ENCODE measurements at places on chromosomes 2 and 18.

DNA sequence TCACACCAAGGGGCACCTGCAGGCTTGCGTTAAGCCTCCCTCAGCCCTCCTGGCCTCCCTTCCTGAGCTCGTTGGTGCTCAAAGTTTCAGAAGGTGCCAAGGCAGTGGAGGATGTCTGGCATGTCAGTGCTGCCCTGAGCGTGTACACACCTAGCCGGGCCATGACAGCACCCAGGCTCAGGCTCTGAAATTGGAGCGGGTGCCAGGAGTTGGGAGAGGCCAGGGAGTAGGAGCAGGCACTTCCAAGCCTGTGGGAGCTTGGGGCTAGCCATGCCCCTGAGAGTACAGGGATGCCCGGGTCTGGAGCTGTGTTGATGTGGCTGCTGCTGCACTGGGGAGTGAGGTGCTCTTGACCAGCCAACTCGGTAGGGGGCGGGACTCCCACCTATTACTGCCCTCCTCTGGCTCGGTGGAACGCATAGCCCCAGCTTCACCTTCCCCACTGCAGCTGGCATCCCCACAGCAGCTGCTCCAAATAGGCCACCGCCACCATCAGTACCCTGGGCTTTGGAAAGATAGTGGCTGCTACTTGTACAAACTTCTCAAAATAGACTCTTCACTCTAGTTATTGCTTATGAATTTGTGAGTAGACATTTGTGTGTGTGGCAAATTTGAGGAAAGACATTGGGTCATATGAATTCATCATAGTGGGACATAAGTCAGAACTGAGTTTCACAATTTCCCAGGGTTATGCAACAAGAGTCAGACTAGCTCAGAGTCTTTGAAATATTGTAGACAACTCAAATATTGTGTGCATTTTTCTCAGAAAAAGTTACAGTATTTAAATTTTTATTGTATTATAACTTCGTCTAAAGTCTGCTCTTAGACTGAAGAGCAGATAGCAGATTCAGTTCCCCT lies 6.8 kb upstream of the PCARE start:
- no peak for DNase-seq

DNA sequence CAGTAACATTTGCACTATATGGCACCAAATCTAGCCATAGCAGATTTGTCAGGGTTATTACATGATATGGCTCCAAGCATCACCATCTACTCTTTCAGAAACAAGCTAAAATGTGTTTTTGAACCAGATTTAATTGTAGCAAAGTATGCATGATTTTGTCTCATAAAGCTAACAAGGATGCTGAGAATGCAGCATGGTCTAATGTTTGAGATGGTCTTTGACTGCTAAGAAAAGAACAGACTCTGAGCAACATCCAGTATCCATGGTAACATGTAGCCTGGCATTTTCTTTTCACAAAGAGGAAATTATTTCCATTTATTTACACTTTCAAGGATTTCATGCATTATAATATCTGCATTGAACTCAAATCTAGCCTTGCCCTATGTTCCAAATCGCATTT lies 206.5 kb downstream of the PDE1A start:
- DNase-seq = no peak

DNA sequence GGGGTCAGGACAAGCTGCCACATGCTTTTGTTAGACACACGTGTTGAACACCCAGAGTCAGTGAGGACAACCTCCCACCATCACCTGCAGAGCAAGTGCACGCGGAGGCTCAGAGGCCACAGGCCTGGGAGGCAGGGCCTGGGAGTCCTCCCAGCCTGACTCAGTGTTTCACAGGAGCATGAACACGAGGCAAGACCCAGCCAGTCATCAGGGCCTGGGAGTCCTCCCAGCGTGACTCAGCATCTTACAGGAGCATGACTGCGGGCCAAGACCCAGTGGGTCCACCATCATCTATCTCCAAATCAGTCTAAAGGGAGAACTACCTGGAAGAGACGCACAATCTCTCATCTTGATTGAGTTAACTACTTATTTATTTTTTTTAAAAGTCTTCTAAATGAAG lies 112.6 kb upstream of the PXDN start:
- DNase-seq = no peak

GRCh38 chr2:16012626-16013358 lies 72.4 kb downstream of the MYCN start:
- DNase-seq = no peak

DNA sequence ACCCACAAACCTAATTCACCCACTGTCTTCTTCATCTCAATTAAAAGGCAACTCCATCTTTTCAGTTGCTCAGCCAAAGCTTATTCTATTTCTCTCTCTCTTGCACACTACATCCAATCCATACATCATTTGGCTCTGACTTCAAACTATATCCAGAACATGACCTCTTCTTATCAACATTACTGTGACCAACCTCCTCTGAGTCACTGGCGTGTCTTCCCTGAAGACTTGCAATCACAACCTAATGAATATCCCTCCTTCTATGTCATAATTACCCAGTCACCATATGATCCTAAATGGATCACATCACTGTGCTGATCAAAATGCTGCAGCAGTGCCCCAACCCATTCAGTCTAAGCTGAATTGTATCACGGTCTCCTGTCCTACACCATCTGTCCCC lies 22.6 kb upstream of the SULT1C3 start:
- no peak for DNase-seq

DNA sequence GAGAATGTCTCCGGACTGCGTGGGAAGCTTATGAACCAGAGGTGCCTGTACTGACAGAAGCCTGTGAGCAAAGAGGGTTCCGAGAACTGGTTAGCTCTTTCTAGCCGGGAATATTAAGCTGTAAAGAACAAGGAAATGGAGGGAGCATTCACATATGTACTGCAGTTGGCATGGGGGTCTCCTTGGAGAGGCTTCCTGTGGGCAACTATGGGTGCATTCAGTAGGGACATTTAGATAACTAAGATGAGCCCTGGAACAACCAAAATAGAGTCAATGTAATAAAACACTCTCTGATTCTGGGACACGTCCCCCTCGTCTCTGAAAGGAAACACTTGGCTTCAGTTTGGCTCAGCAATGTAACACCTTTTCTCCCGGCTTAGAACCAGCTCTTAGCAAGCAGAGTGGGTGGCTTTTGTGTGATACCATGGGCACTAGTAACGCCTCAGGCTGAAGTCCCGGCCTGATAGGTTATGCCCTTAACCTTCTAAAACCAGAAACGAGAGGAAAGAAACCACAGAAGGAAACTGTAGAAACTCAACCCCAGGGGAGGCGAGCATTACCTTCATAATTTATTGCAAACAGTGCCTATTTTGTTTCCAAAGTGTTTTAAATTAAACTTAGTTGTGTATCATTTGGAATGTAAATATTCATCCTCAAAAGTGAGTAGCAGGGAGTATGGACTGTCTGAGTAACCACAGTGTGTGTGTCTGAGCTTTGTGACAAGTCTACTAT lies 48.8 kb upstream of the LPIN2 start:
- no peak for DNase-seq

GRCh38 chr2:196453613-196454047 lies 185.9 kb upstream of the CCDC150 start:
- peak; percentile 44 for DNase-seq

DNA sequence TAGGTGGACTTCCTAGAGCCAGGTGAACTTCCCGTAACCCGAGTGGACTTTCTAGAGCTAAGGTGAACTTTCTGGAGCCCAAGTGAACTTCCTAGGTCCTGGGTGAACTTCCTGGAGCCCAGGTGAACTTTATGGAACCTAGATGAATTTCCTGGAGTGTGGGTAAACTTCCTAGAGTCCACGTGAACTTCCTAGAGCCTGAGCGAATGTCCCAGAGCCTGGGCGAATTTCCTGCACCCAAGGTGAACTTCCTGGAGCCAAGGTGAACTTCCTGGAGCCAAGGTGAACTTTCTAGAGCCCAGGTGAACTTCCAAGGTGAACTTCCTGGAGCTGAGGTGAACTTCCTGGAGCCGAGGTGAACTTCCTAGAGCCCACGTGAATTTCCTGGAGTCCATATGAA lies 70.0 kb downstream of the RTP5 start:
- DNase-seq = no peak

DNA sequence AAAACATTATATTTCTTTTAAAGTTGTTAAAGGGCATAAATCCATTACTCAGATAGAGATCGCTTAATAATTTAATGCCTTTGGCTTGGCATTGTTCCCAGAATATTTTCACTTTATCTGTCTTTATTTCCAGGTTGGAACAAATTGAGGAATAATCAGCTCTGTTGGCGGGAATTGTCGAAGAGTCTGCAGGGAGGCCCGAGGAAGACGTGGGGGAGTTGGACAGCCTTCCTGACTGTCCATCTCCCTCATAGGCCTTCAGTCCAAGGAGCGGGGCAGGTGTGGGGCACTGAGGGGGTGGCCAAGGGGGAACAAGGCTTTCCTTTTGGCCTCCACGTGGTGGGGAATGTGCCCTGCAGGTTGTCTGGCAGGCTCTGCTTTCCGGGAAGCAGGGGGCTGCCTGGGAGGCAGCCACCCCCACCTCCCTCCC lies 179.6 kb downstream of the ZBTB7C start:
- no peak for DNase-seq

- DNase-seq = no peak
Observed at GRCh38 chr2:25851740-25852503, 26.4 kb downstream of the ASXL2 start.

DNA sequence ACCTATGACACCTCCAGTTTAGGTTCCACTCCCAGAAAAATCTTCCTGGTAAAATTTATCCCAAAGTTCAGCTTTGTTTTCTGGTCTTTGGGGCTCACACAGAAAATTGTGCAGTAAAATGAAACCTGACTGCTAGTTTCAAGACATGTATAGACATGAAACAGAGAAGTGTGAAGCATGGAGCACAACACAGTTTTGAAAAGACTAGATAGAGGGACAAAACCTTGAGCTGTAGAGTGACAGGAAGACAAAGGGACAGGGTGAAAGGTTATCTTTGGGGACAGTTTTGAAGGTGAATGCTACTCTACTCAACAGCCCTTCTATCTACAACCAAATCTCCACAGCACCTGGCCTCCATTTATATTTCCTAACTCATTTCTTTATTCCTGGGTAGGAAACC lies 352.6 kb downstream of the RBM43 start:
- DNase-seq = no peak

GRCh38 chr2:144914113-144914512 lies 394.2 kb upstream of the ZEB2 start:
- no peak for DNase-seq

GRCh38 chr2:13255485-13255884 lies 538.7 kb downstream of the TRIB2 start:
- no peak for DNase-seq

GRCh38 chr2:134772493-134773169 lies 53.8 kb upstream of the TMEM163 start:
- no peak for DNase-seq

DNA sequence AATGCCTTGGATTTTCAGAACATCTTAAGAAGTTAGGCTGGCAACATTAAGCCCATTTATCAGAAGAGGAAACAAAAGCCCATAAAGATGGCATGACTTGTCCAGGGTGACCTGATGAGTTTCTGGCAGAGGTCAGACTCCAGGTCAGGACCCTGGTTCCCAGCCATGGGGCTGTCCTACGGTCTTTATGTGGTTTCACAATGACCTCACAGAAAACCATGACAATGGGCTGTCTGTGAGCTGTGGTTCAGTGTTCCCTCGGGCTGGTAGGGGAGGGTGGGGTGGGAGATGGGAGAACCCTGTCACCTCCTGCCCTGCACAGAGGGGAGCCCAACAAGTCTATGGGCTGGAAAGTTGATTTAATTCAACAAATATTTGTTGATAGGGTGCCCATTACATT lies 101.8 kb downstream of the LOXHD1 start:
- no peak for DNase-seq

GRCh38 chr2:45577441-45577840 lies 33.6 kb downstream of the SRBD1 start:
- DNase-seq = no peak

- no peak for DNase-seq
Observed at GRCh38 chr2:88099798-88100488, 27.9 kb downstream of the FABP1 start.

GRCh38 chr18:79797518-79798345 lies at the start of gene KCNG2:
Gene KCNG2, plus strand, starts transcription at chr18:79797938. Its CDS starts 65,730 bp downstream, at chr18:79863668.
- DNase-seq = peak; percentile 63
